ENCODE measurements at places on chromosomes 11 and 22.

- ATAC-seq = no peak
These were observed 12.1 kb downstream of the DENND5A start for GRCh38 chr11:9253086-9253485.

- no peak for ATAC-seq
These were observed 23.9 kb upstream of the ARHGAP20 start for GRCh38 chr11:110736171-110736553.

- no peak for ATAC-seq
These were observed 10.0 kb downstream of the RHBDD3 start for GRCh38 chr22:29257751-29258181.

DNA sequence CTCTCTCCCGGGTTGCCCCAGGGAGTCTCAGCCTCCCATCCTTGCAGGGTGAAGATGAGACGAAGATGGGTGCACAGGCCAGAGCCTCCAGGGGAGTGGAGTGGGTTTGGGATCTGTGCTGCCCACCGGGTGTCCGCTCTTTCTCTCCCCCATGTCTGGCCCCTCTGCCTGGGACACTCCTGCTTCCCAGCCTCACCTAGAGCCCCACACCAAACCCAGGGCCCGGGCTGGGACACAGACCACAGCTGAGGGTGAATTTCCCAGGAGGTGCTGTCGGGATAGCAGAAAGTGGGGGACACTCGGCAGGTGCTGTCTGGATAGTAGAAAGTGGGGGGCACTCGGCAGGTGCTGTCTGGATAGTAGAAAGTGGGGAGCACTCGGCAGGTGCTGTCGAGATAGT is 25.0 kb upstream of the KRTAP5-7 start:
- no peak for ATAC-seq

- no peak for ATAC-seq
These were observed 21.5 kb upstream of the SCARF2 start for GRCh38 chr22:20459152-20459542.

GRCh38 chr11:105429096-105429910 is 180.6 kb upstream of the GRIA4 start:
- no peak for ATAC-seq

- ATAC-seq = no peak
These were observed 3.2 kb downstream of the CD6 start for GRCh38 chr11:60974726-60975125.

GRCh38 chr11:133065847-133066485 is 466.3 kb downstream of the OPCML start:
- no peak for ATAC-seq
